ENCODE measurements at places on chromosomes 2 and 18.

GRCh38 chr18:9825571-9826073 is 60.2 kb upstream of the TXNDC2 start:
- DNase-seq = no peak

DNA sequence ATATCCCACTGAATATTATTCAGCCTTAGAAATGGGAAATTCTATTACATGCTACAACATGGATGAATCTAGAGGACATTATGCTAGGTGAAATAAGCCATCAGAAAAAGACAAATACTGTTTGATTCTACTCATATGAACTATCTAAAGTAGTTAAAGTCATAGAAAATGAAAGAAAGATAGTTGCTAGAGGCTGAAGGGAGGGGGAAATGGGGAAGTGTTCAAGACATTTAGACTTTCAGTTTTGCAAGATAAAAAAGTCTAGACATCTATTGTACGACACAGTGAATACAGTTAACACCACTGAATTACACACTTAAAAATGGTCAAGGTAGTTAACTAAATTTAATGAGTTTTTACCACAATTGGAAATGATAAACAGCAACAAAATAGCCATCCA is 835.9 kb upstream of the CHAC2 start:
- DNase-seq = no peak

- DNase-seq = peak; percentile 40
These were observed at the start of gene ITPRIPL1 for GRCh38 chr2:96325041-96325883. Gene ITPRIPL1, plus strand, starts transcription at chr2:96325317. Its CDS starts 523 bp downstream, at chr2:96325840.

DNA sequence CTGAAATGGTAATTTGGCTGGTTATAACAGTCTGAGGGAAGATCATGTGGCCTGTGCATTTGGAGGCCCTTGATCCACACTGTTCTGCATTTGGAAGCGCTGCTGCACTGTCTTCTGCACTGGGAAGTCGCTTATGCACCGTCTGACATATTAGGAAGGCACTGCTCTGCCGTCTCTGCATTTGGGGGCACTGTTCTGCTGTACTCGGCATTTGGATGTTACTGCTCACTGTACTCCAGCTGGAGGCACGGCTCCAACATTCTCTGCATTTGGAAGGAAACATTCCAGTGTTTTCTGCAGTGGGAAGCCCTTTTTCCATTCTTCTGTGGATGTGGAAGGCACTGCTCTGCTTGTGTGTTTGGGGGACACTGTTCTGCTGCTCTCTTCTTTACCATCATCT is 9.6 kb upstream of the PROM2 start:
- DNase-seq = peak; percentile 65

- DNase-seq = no peak
These were observed 170.9 kb upstream of the GATA6 start for GRCh38 chr18:21998486-21998885.

DNA sequence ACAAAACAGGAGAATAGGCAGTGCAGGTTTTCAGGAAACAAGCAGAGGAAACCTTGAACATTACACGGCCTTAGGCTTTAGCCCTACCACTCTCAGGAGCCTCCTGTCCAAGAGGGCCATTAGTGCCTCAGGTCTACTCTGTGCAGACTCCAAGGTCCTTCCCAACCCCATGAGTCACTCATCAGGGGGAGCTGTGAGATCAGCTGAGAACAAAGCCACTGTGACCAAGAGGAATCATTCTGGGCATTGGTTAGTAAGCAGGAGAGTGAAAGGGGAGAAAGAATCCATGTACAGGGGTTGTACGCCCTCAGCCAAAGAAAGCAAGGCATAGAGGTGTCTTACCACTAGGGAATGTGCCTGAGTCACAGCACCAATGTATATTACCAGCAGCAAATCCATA is 680.3 kb downstream of the DPP10 start:
- no peak for DNase-seq

GRCh38 chr2:197852108-197852507 is 47.7 kb downstream of the PLCL1 start:
- peak; percentile 78 for DNase-seq

DNA sequence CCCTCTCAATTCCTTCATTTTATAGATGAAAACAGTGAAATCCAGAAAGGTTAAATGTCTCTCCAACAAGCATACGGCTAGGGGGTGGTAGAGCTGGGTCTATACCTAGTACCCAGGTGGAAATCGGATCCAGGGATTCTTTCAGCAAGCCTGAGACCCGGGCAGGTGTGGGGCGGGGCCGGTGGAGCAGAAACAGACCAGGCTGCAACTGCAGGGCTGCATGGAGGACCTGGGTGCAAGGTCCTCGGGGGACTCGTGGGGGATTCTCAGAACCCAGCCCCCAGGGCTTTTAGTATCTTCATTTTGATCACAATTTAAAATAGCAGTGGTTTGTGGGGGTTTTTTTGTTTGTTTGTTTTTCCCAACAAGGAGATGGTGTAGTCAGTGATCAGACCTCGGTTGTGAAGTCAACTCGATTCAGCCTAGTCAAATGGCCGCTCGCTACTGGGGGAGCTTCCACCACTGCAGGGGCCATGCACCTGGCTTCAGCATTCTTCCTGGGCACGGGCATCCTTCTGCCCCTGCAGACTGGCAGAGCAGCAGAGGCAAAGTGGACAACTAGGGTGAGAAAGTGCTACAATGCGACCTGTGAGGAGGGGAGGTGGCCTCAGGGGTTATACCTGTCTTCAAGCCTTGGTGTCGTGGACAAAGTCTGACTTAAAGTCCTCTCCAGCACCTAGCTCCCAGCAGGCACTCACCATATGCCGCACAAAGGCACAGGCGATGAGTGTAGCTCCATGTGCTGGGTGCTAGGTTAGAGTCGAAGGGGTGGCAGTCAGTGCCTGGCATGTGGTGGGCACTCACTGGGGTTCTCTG is 46.3 kb downstream of the GORASP2 start:
- no peak for DNase-seq

- DNase-seq = no peak
These were observed 146.8 kb upstream of the PXDN start for GRCh38 chr2:1891147-1891546.

GRCh38 chr2:30763151-30763660 is 44.0 kb downstream of the CAPN13 start:
- no peak for DNase-seq

- no peak for DNase-seq
These were observed 98.5 kb downstream of the MYOM1 start for GRCh38 chr18:3121259-3121658.

DNA sequence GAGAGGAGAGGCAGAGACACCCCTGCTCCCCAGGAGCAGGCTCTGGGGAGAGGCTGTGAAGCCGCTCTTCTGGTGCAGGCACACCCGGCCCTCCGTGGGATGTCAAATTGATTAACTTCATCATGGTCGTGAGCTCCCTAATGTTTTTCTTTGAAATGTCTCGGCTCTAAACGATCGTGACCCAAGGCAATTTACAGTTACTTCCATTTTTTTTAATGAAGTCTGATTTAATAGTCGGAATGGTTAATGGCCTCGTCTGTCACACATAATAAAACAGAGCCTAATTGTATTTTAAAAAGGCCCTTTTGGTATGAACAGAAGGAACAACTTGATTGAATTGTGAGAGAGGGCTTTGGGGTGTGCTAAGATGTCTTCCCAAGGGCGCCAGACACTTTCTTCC is 130.2 kb downstream of the SMAD2 start:
- DNase-seq = no peak

- peak; percentile 7 for DNase-seq
These were observed 70.5 kb upstream of the DLX2 start for GRCh38 chr2:172173174-172173706.

DNA sequence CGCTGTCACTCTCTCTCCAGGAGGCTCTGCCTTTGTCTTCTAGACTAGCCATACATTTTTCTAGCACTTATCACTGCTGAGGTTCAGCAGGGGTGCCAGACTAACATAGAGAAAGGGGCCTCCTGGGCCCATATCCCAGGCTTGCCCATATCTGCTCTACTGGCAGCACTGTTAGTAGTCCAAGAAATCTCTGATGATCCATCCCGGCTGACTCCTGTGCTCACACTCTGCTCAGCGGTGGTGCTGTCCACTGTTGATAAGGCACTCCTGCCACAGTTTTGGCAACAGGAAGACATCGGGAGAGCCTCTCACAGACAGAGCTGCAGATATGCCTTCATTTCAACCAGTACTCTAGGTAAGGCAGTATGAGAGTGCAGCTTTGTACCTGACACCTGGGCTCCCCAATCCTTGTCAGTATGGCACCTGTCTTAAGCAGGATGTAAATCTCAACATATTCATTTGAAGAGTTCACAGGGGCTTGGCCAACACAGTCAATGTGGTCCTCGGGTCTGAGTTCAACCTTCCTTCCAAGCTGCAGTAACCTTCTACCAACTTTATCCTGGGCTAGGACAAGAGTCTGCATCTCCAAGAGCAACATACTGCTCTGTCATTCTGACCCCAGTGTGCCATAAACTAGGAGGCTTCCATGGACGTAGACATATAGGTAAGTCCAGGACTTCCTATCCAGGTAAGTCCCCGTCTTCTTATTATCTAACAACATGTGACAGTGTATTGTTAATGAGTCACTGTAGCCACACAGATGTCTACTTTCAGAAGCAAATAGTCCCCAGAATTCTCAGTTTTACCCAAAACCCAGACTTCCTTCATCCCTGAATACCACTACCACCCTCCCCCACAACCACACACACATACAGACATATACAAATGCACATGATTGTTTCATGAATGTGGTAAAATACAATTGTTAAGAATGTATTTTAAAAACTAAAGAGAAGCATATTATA is 16.2 kb downstream of the KLF7 start:
- no peak for DNase-seq
